Occipital lobe (tissue), 3 donors: ENCODE measurements at places on chromosomes 12 and 14. TPM values are rescaled to one million over a fixed set of nuclear protein-coding genes. Genes with fewer than 3 reads are reported as not detected.
A peak's percentile ranks its signal among the peaks of the same experiment; 100 is the strongest.

DNA sequence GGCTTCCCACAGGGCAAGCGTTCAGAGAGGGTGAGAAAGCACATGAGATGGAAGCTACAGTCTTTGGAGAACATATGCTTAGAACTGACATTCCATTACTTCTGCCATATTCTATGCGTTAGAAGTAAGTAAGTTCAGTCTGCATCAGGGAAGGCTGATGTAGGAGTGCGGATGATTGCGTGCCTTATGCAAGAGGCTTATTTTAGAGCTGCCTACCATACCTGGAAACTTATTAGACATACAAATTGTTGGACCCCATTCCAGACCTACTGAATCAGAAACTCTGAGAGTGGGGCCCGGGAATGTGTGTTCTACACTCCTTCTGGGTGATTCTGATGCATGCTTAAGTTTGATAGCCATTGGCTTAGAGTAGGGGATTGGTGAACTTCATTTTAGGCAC, 174.9 kb downstream of the KTN1 start:
- no peak for DNase-seq

DNA sequence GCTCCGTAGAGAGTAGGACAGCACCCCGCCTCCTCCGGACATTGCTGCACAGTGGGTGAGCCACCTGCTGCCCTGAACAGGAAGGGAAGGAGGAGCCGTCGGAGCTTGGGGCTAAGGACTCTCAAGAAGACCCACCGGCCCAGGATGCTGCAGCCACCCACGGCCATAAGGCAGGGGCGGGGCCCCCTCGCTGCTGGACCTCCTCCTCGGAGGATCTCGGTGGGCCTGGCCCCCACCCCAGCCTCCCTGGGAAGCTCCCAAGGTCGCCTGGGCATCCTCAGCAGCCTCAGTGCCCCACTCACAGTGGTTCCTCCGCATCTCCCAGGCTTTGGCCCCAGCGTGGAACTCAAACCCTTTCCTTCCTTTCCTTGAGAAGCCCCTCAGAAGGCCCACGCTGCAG, 68.6 kb upstream of the DIO3 start:
- DNase-seq = no peak

Gene PTPN21
- 9.0 TPM for total RNA-seq

Gene LRIG3
- total RNA-seq = 12.3 TPM

Gene TAS2R19
- total RNA-seq = 28.7 TPM

- DNase-seq = no peak
Measured at GRCh38 chr14:20976291-20976690, 13.5 kb upstream of the METTL17 start.

GRCh38 chr12:10159280-10159679, 12.7 kb downstream of the OLR1 start:
- no peak for DNase-seq

Gene HIGD1C
- not detected for total RNA-seq

Gene OR6C74
- total RNA-seq = not detected

GRCh38 chr14:74459289-74459946, 33.4 kb upstream of the SYNDIG1L start:
- DNase-seq = no peak

- DNase-seq = no peak
Measured at GRCh38 chr12:89389755-89390661, 37.7 kb upstream of the DUSP6 start.

Gene AMDHD1
- total RNA-seq = 0.31 TPM

Gene CDH24
- 10.3 TPM for total RNA-seq

Gene KCNC2
- 21.1 TPM for total RNA-seq

DNA sequence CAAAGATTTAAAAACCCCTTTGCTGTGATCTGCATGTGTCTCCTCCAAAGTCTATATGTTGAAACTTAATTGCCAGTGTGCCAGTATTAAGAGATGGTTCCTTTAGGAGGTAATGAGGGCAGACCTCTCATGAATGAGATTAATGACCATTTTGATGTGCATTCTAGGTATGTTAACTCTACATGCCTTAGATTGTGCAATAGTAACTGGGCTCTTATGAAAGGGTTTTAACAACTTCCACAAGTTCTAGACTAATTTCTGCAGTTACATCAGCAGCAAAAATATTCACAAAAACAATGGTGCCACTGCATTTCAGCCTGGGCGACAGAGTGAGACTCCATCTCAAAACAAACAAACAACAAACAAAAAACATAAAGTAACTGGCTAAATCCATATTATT, 3.8 kb upstream of the TAS2R10 start:
- no peak for DNase-seq

Gene PLEKHD1
- 0.16 TPM for total RNA-seq

GRCh38 chr12:43493261-43493797, 58.7 kb downstream of the ADAMTS20 start:
- DNase-seq = no peak

Gene PRH2
- 0.62 TPM for total RNA-seq

Gene OTX2
- total RNA-seq = not detected

- no peak for DNase-seq
Measured at GRCh38 chr14:20630340-20631022, 11.0 kb downstream of the OR6S1 start.

- DNase-seq = no peak
Measured at GRCh38 chr12:52119398-52120254, 40.1 kb downstream of the SMIM41 start.

DNA sequence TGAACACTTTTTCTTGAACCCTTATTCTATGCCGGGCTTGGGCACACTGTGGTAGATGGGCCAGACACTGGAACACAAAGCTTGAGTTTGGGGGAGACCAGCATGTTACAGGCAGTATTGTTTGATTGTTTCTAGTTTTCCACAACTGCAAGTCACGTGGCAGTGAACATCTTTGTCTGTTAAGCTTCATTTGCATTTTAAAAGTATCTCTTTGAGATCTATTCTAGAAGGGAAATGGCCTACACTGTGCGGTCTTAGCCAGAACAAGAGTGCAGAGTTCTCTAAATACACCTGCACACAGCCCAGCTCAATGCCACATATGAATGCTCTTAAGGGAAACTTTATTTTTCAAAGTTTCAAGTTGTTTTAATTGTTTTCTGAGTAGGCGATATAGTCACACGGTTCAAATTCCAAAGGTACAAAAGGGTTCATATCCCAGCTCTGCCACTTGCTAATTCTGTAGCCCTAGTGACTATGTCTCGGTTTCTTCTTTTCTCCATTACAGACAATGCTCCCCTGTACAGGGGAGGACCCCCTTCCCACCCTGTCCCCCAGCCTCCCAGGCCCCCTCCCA, 24.9 kb downstream of the RIN3 start:
- DNase-seq = no peak

DNA sequence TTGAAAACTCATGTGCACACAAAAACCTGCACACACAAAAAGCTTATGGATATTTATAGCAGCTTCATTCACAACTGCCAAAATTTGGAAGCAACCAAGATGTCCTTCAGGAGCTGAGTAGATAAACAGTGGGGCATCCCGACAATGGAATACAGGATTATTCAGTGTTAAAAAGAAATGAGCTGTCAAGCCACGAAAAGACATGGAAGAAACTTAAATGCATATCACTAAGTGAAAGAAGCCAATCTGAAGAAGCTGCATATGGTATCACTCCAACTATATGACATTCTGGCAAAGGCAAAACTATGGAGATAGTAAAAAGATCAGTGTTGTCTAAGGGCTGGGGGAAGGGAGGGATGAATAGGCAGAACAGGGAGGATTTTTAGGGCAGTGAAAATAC, 5.2 kb upstream of the TPCN1 start:
- DNase-seq = no peak

GRCh38 chr12:18749386-18749957, 11.6 kb downstream of the CAPZA3 start:
- DNase-seq = no peak

Gene A2M
- 44.5 TPM for total RNA-seq

Gene DTX3
- 44.5 TPM for total RNA-seq

DNA sequence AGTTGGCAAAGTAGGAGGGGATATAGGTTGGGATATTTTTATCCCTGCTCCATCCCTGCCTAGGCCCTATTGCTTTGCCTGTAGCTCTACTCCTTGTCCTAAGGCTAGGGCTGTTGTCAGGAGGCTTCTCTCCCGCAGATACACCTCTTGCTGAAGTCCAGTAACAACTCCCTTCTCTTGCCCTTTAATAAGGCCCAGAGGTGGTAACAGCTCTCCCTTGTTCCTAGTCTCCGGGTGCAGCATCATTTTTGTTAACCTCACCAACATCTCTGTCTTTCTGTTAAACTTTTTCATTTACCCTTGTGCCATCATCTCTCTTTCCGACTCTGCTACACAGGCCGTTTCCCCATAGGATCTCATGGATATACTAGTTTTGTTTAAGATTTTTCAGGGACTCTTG, 6.3 kb downstream of the ASCL1 start:
- no peak for DNase-seq

GRCh38 chr14:69299286-69300035, 39.5 kb downstream of the GALNT16 start:
- DNase-seq = no peak

- DNase-seq = no peak
Measured at GRCh38 chr12:72197790-72198189, 74.4 kb upstream of the TRHDE start.

GRCh38 chr12:124898200-124898922, 16.1 kb downstream of the UBC start:
- peak; percentile 44 for DNase-seq

Gene OAS2
- total RNA-seq = 2.0 TPM

DNA sequence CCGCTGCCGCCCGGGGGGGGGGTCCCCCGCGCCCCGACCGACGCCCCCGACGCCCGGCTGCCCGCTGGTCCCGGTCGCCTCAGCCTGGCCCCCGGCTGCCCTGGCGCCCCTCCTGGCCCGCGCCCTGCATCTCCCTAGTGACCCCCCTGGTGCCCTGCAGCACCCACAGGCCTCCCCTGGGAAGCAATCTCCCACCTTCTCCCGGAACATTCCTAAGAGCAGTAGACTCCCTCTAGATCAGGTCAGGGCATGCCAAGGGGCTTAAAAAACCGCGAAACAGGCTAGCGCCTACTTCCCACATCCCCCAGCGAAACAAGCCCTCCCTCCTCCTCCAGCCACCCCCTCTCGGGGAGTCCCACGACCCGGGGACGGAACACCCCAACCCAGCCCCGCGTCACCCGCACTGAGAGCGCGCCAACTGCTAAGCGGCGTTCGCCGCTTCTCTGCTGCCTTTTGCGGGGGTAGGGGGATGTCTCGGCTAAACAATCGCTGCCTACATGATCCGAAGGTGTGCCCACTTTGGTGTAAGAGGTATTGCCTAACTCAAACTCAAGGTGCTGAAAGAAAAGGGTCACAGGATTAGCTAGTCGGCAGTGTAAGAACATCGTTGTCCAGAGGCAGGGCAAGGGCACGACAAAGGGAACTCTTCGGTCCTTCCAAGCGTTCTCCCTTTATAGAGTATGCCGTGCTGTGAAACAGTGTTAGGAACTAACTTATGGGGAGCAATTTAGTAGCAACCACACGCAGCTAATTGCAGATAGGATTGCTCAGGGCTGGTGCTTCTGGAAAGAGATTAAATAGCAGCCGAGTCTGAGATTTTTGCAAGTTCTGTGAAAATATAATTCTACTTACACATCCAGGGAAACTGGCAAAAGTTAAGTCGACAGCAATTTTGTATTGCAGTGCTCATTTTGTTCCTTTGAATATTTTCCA, 619 bp upstream of the NTN4 start:
- DNase-seq = no peak

GRCh38 chr14:32201193-32201815, 541 bp upstream of the RNU6-7 start:
- DNase-seq = peak; percentile 43

- no peak for DNase-seq
Measured at GRCh38 chr14:99478128-99478527, 2.5 kb downstream of the SETD3 start.

GRCh38 chr12:48901278-48901677, 24.0 kb downstream of the FKBP11 start:
- no peak for DNase-seq

DNA sequence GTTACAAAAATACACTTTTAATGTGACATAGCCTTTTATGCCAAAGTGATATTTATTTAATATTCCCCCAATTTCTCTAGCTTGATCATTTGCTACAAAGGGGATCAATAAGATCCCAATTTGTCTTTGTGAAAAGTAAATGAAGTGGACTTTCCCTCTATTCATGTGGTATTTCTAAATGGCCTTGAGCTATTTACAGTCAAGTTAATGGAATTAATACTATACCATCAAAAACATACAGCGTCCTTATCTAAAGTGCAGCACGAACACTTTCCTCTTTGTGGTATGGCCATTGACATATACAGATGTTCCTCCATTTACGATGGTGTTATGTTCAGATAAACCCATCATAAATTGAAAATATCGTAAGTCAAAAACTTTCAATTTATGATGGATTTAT, 23.2 kb downstream of the CFL2 start:
- DNase-seq = no peak

Gene TEX52
- not detected for total RNA-seq
